Pulmonary artery endothelial cell (primary cell): ENCODE measurements at places on chromosomes 13 and 19. TPM values are rescaled to one million over a fixed set of nuclear protein-coding genes. Genes with fewer than 3 reads are reported as not detected.

The ZNF433 gene
- 2.4 and 2.6 TPM in 2 replicates for total RNA-seq

The POLR2E gene
- total RNA-seq: 133 and 163 TPM in 2 replicates

The HPN gene
- 0.04 TPM in 1 of 2 replicates, not detected in the other for total RNA-seq

The ZNF749 gene
- 12.2 and 14.9 TPM in 2 replicates for total RNA-seq

The FGF22 gene
- 0.07 TPM in 1 of 2 replicates, not detected in the other for total RNA-seq

The ZNF90 gene
- 0.66 and 1.8 TPM in 2 replicates for total RNA-seq

The LRRC8E gene
- total RNA-seq: 1.2 and 2.0 TPM in 2 replicates

The METTL21C gene
- total RNA-seq: not detected in 2 replicates

The IRGC gene
- total RNA-seq: not detected in 2 replicates

The KLF1 gene
- not detected in 2 replicates for total RNA-seq

The MCEMP1 gene
- not detected in 2 replicates for total RNA-seq

The HIPK4 gene
- total RNA-seq: 0.07 TPM in 1 of 2 replicates, not detected in the other

The TNFSF13B gene
- 0.25 and 0.66 TPM in 2 replicates for total RNA-seq

The EPSTI1 gene
- total RNA-seq: 2.8 and 3.5 TPM in 2 replicates

The FAM124A gene
- 6.7 and 7.0 TPM in 2 replicates for total RNA-seq

The MEGF8 gene
- total RNA-seq: 24.6 and 27.5 TPM in 2 replicates

The RNF113B gene
- not detected in 2 replicates for total RNA-seq

The ADM5 gene
- 0.40 and 0.74 TPM in 2 replicates for total RNA-seq

The CCL25 gene
- total RNA-seq: not detected in 2 replicates

The SHISA2 gene
- 4.3 and 15.1 TPM in 2 replicates for total RNA-seq

The ZNF473 gene
- 7.3 and 10.4 TPM in 2 replicates for total RNA-seq

The CLDND2 gene
- not detected in 2 replicates for total RNA-seq

The LILRA5 gene
- not detected in 2 replicates for total RNA-seq

The LSM14A gene
- total RNA-seq: 144 and 147 TPM in 2 replicates

The VSTM2B gene
- not detected in 2 replicates for total RNA-seq

The ANKRD24 gene
- total RNA-seq: 0.07 and 0.28 TPM in 2 replicates

The ZNF816 gene
- 6.2 and 11.6 TPM in 2 replicates for total RNA-seq

The KLC3 gene
- 0.07 TPM in 2 replicates for total RNA-seq

The EDNRB gene
- total RNA-seq: 2.1 and 4.0 TPM in 2 replicates

The DAND5 gene
- 0.07 TPM in 1 of 2 replicates, not detected in the other for total RNA-seq

The GRIN2D gene
- 0.39 and 0.40 TPM in 2 replicates for total RNA-seq

The OLFM4 gene
- total RNA-seq: not detected in 2 replicates
